Esophagus squamous epithelium (tissue), 5 donors: ENCODE measurements at places on chromosomes 2 and 18.

- no peak overlapping the region for H3K4me3 ChIP-seq
- H3K27me3 ChIP-seq, result no peaks in the 10 kb centered on the region
- H3K27ac ChIP-seq, result peak overlapping the region; percentile 56
- peaks cover 7% of the 10 kb centered on the region for H3K4me1 ChIP-seq
- no peak for DNase-seq
These were observed 88.9 kb downstream of the MYL12B start for GRCh38 chr18:3350566-3351527.

- no peaks in the 10 kb centered on the region for H3K27me3 ChIP-seq
- H3K27ac ChIP-seq, result no peak overlapping the region
- no peaks in the 10 kb centered on the region for H3K4me1 ChIP-seq
- no peak overlapping the region for H3K4me3 ChIP-seq
- no peak for DNase-seq
- no peaks in the 10 kb centered on the region for H3K36me3 ChIP-seq
These were observed 35.1 kb upstream of the MPP4 start for GRCh38 chr2:201733544-201733943.

DNA sequence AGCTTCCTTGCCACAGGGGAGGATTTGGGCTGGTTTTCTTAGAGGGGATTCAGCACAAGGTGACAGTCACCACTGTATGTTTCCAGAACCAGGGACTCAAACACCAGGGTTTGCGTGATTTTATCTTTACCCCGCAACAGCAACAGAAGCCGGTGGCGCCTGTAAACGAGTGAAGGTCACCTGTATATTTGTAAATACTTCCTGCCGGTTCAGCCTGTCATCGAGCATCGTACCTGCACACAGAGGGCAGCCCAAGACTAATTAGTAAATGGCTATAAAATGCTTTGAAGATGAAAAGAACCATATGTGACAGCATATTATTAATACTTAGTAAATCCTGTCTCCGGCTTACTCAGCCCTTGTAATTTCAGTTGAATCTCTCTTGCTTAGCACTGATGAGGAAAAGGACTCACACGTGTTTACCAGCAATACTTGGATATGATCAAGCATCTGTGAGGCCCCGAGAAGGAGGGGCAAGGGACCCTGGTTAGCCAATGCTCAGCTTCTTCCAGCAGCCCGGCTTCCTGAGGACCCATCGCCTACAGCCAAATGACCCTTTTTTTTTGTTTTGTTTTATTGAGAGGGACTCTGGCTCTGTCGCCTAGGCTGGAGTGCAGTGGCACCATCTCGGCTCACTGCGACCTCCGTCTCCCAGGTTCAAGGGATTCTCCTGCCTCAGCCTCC lies 51.3 kb upstream of the FOSL2 start:
- no peak for DNase-seq
- peak overlapping the region; percentile 81 for H3K27ac ChIP-seq
- no peaks in the 10 kb centered on the region for H3K27me3 ChIP-seq
- H3K4me1 ChIP-seq, result peaks cover 21% of the 10 kb centered on the region
- no peak overlapping the region for H3K4me3 ChIP-seq

GRCh38 chr2:224630659-224631550 lies 45.7 kb upstream of the CUL3 start:
- DNase-seq, result no peak
- no peaks in the 10 kb centered on the region for H3K4me1 ChIP-seq
- no peaks in the 10 kb centered on the region for H3K27me3 ChIP-seq
- H3K36me3 ChIP-seq, result no peaks in the 10 kb centered on the region
